ENCODE measurements at places on chromosomes 16 and 17.
A peak's percentile ranks its signal among the peaks of the same experiment; 100 is the strongest.

DNA sequence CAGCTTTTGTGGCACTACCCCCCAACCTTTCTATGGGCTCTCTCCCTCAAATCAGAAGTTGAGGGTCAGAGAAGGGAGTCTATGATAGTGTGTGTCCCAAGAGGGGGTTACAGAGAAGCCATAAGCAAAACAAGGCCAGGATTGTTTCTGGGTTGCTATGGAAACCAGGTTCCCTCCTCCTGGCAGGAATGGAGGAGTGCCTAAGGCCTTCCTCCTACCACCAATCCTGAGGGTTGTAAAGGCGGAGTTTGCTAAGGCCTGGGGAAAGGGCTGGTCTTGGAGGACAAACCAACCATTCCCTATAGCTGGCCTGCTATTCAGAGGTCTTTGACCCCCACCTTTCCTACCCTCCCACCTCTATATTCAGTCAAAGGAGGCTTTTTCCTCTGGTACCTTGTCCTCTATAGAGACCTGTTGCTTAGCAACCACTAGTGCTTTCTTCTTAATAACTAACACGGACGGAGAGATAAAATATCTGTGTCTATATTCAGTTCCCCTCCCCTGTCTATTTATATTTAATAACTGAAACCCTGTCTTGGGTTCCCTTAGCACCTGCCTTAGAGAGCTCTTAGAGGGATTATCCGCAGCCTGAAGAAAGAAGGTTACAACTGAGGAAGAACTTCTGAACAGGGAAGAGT is 43.4 kb downstream of the NEUROD2 start:
- DNase-seq = no peak

- no peak for DNase-seq
Measured at GRCh38 chr17:55053855-55054254, 85.3 kb downstream of the STXBP4 start.

DNA sequence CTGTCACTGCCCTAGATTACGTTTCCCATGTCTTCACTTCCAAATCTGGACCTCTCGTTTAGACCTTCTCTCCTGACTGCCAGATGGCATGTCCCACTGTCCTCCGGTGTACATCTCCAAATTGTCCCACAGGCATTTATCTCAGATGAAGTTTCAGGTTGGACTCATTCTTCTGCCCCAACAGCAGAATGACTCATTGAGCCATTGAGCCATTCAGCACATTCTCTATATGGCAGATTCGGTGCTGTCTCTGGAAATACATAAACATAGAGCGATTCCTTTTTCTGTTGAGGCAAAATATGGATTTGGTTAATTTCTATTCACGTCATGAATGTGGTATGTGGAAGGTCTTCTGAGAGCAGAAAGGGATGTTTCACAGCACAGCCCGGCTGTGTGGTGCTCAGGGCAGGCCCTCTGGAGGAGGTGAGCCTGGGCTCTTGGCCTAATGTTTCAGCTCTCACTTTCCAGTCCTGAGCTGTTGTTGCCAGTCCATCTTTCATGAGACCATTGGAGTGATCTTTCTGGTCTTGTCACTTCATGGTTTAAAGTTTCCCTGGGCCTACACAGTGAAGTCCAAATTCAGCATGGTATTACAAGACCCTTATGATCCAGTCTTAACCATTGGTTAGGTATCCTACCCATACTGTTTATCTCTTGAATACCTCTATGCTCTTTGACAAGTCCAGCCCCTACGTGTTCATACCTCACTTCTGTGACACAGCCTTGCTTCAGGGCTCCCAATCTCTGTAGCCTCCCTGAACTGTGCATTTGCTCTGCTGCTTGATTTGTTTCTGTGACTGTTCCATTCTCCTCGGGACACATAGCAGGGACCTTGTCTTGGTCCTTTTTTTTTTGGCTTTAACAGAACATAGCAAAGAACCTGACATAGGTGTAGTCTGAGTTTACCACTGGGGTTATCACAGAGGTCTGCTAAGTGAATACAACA is 15.9 kb downstream of the HAPSTR1 start:
- DNase-seq = no peak

DNA sequence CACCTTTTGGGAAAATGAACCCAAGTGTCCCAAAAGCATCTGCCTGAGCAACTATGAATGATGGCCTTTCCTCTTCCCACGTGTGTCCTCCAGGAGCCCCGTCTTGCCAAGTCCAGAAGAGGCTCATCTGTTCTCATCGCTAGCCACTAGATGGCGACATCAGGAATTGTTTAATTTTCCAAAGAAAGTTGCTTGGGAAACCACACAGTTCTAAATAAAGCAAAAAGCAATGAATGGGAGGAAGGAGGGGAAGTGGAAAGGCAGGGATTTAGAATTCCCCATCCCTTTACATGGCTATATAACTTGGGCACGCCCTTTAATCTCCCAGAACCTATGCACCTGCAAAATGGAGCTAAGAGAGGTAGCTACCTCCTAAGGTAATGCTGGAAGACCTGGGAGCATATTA is 9.0 kb upstream of the CDH5 start:
- peak; percentile 64 for DNase-seq

DNA sequence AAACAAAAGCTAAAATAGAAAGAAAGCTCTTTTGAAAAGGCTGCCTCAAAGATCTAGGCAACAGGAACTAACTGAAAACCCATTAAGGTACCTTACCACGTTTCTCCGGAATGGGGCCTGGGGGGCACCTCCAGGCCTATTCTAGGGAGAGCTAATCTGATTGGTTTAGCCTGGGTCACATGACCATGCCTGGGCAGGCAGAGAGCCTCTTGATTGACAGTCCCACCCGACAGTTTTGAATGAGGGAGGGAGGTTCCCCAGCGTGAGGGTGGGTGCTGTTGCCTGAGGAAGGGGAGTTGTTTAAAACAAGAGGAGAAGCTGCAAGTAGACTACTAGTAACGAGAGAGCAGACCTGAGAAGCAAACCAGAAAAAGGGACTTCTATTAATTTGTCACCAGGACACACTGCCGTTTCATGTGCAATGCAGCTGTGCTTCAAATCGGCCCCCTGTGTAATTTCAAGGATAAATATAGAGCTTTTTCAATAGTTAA is 143.4 kb upstream of the HS3ST2 start:
- no peak for DNase-seq
